NCI-H2107 (cell line): ENCODE measurements at places on chromosomes 2 and 18.

- DNase-seq, result no peak
These were observed 12.7 kb upstream of the GPC1 start for GRCh38 chr2:240422658-240423329.

GRCh38 chr2:10514743-10515142, 66.6 kb upstream of the ODC1 start:
- DNase-seq, result no peak

DNA sequence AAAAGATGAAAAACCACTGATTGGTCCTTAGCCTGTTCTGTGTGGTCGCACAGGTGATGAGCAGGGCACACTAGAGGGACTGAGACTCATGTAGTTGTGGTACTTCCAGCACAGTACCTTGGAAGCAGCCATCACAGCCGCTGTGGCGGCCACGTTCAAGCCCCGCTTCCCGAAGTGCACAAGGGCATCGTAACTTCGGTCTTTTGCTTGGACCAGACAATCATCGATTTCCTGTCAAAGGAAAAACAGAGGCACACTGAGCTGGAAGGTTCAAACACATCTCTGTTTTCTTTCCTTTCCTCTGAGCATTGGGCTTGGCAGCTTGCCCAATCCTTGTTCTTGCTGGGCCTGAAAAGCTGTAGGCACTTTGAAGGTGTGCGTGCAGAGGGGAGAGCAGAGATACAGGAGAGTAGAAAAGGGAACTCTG, 52.6 kb downstream of the MRPL35 start:
- DNase-seq, result no peak

DNA sequence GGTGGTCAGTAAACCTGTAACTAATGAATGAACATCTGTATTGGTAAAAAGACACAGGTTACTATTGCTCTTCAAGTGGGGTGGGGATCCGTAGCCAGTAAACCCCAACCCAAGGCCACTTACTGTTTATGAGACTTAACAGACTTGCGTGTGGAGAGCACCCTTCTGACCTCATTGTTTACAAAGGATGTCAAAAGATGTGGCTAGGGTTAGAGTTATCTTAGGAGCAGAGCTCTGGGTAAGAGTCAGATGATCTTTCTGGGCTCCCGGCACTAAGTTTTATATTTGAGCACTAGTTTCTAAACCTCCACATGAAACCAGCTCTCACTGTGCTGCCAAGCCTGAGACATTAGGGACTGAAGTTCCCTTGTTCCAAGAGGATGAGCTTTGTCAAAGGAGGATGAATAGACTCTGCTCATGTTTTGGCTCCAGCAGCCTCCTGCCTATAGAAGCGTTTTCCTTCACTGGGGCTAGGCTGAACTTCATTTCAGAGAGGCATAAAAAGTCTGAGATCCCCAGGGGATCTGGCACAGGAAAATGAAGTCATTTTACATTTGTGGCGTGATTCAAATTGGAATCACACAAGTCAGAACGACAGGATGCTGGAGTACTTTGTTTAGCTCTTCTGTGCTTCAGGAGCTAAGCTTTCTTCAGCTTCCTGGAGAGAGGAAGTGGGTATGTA, 403.1 kb upstream of the TRIB2 start:
- DNase-seq, result no peak

DNA sequence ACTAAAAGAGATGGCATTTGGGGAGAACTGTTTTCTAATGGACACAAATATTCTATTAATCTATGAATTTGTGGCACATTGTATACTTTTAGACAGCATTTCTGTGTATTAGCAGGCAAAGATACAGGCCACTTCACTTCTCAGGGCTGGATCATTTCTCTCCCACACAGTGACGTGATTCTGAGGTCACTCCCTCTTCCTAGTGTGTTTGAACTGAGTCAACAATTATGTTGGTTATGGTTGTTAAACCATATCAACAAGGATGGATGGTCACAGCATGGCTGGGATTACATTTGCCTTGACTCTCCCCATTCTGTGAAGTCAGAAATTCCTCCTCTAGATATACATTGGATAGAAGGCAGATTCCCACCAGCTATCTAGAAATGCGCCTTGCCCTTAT, 11.6 kb downstream of the NOSTRIN start:
- DNase-seq, result no peak
